Stimulated activated CD4-positive, alpha-beta T cell treated with anti-CD3 and anti-CD28 coated beads, Interleukin-15, amount 100 ng/mL, for 1 hour (primary cell): ENCODE measurements at places on chromosomes 3 and 15.

DNA sequence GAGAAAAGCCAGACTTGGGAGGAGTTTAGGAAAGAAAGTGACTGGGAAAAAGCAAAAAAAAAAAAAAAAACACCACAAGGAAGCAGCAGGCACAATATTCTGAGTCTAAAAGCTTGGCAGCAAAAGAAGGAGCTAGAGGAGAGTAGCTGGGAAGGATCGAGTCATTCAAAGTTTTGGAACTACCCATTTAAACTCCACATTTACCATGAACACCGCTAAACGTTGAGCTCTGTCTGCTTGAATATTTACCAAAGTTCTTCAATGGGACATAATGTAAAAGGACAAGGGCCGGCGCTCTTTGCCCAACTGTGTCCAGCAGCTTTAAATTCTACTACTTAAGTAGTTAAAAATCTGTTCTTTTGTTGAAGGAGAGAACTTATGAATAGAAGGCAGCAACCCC lies 481.9 kb downstream of the FOXP1 start:
- DNase-seq = no peak

DNA sequence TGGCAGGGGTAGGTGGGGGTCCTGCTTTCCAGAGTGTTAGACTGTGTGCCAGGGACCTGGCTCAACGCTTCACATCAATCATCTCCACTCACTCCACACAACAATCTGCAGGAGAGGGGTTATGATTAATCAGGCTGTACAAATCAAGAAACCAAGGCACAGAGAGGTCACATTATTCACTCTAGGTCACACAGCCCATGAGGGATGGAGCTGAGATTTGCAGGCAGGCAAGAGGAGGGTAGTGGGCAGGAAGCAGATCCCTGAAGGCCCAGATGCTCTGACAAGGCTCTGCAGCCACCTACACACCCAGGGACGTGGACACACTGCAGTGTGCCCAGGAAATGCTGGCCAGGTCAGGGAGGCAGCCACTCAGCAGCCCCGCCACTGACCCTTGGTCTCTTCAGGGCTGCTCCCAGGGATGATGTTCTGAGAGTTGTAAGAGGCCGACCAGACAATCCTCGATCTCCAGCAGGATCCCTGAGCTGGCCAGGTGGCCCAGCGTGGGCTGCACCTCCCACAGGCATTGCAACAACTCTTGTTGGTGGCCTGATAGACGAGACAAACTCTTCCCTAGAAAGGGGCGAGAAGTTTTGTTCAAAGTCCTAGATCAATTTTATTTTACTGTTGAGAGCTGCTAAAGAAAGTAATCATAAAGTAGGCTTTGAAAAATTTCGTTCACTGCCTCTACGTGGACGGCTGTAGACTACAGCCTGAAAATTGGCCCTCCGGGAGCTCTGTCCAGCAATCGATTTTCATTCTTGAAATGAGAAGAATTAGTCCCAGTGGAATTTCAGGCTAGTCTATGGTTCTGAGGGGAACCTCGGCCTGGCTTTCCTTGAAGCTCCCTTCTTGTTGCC lies 4.2 kb upstream of the SLC6A6 start:
- DNase-seq = no peak

- no peak for DNase-seq
Observed at GRCh38 chr3:166307756-166308350, 470.6 kb upstream of the BCHE start.

DNA sequence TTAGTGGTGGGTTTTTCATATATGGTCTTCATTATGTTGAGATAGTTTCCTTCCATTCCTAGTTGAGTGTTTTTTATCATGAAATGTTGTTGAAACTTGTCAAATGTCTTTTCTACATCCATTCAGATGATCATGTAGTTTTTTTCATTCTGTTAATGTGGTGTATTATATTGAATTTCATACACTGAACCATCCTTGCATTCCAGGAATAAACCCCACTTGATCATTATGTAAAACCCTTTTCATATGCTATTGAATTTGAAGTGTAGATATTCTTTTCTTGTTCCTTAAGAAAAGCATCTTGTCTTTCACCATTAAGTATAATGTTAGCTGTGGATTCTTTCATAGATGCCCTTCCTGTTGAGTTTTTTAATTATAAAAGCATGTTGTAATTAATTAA lies 42.9 kb downstream of the PIAS1 start:
- DNase-seq = no peak

- DNase-seq = no peak
Observed at GRCh38 chr3:196240424-196240823, 24.1 kb downstream of the SLC51A start.
